AG10803 (cell line): ENCODE measurements at places on chromosomes 3 and 15.

GRCh38 chr3:308597-309321 is 112.2 kb downstream of the CHL1 start:
- no peak for DNase-seq

GRCh38 chr3:53142986-53143385 is 12.8 kb upstream of the RFT1 start:
- no peak for DNase-seq

GRCh38 chr3:113153499-113154107 is 57.8 kb upstream of the BOC start:
- peak; percentile 6 for DNase-seq

DNA sequence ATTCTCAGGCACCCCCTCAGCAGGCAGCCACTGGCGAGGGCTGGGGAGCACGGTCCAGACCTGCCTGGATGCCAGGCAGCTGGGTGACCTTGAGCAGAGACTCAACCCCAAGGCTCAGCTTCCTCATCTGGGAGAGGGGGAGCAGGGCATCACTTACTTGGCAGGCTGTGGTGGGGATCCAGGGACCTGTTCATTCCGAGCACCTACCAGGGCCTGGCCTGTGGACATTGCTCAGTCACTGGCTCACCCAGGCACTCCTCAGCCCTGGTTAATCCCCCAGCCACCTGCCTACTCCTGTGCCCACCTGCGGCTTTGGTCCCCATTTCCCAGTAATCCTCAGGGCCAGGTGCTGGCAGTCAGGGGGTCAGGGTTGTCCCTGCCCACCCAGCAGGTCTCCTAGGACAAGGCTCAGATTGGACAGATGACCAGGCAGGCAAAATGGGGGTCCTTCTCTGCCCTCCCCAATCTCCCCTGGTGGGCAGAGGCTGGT is 9.3 kb upstream of the RPL29 start:
- DNase-seq: no peak

DNA sequence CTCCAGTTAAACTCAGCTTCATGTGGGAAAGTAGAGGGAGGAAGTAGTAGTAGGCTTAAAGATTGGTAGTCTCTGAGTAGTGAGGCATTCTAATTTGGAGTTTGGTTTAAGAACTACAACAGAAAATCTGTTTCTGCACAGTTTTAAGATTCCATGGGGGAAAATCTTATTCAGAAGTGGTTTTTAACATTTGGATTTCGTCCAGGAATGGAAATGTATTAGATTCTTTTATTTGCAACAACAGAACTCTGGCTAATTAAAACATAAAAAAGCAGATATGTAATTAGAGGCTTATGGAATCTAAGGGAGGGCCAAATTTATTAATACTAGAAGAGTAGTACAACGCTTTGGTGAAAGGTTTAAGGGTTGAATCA is 36.0 kb downstream of the NECTIN3 start:
- peak; percentile 31 for DNase-seq

DNA sequence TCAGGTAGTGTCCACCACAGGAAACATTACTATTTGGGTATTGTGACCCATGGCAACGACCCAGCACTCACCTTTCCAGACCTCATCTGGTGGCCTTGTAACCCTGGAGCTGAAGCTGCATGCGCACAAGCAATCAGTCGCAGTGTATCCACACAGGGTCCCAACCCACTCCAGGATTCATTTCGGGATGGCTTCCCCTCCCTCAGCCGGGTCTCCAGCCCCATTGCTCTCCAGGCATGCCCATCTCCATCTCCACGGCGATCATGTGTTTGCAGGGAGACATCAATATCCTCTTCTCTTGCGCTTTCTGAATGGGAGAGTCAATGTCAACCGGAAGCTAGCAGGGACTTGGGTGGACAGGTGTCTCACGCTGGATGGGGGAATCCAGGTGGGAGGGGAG is 35.2 kb downstream of the GOLGA6L2 start:
- DNase-seq: no peak

DNA sequence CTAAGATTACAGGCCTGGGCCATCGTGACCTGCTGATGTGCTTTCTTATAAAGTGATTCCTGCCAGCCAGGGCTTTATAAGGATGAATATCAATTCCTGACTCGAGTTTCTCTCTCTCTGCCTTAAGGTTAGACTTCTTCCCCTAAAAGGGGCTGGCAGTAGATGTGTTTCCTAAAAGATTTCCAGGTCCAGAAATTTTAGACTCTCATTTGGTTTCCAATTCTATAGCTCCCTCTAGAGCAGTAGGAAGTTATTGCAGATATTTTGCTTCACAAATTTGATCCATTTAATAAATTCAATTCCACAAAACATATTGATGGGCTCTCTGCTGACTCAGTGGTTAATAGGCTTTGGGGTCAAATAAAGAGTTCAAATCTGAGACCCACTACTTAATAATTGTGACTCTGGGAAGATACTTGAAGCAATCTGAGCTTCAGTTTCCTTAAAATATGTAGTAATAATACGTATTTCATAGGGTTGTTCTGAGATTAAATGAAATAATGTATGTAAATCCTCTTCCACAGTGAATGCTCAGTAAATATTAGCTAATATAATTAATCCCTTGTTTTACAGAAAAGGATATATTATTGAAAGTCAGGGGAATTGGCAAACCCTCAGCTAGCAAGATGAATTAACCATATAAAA is 2.1 kb downstream of the TRIM69 start:
- peak; percentile 65 for DNase-seq

- DNase-seq: no peak
These were observed 184.2 kb upstream of the TPM1 start for GRCh38 chr15:62858343-62858742.

GRCh38 chr3:114227076-114227475 is 10.3 kb downstream of the ZNF80 start:
- no peak for DNase-seq

- no peak for DNase-seq
These were observed 213.6 kb downstream of the SSR3 start for GRCh38 chr3:156341332-156341731.

- DNase-seq: peak; percentile 33
These were observed 53.9 kb downstream of the RLBP1 start for GRCh38 chr15:89167267-89168176.

- no peak for DNase-seq
These were observed at the start of gene STX19 for GRCh38 chr3:94028093-94028837. TSS of gene STX19 (minus strand) at chr3:94028597. CDS start at chr3:94015269, 13,328 bp downstream.

- DNase-seq: no peak
These were observed 139.3 kb downstream of the SERPINI1 start for GRCh38 chr3:167874671-167875372.

GRCh38 chr15:69342460-69343076 is 43.9 kb downstream of the PAQR5 start:
- no peak for DNase-seq
